ENCODE measurements at places on chromosomes 5 and 9.

- no peak for DNase-seq
Observed at GRCh38 chr9:116504893-116505480, 182.1 kb upstream of the TRIM32 start.

DNA sequence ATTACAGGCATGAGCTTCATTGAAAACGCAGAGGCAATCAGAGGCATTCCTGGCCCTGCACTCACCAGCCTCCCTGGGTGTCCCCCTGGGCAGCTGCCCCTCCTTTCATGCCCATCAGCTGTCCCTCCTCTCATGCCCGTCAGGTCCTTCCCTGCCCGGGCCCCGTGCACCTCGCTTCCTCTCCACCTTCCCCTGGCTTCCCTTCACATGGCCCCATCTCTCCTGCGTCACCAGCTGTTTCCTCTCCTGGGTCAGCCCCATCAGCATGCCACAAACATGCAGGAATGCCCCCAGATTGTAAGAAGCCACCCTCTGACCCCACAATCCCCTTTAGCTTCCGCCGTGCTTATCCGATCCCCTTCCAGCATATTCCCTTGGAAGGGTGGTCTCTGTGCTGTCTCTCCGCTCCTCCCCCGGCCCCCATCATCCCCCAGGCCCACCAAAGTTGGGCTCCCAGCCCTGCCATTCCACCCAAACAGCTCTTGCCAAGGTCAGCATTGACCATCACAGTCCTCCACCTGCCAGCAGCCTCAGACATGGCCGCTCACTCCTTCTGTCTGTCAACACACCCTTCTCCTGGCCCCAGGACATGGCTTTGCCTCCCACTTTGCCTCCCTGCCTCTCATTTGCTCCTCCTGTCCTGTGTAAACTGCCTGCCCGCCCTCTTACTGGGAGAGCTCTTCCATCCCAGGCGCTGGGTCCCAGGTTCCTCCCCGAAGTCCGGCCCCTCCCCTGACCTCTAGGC is 98.6 kb upstream of the IER5L start:
- no peak for DNase-seq

DNA sequence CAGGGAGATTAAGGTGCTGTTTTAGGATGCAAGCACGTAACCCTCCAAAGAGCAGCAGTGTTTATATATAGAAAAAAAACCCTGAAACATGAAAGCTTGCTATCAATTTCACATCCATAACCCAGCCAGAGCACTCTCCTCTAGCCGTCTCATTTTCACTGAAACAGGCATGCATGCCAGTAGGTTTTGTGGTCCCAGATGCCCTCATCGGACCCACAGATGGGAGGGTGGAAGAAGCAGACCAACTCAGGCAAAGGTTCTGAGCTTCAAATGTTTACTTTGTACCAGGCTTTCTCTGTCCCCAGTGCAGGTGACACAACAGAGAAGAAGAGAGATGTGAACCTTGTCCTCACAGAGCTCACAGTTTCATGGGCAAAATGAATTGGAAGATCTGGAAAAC is 127.4 kb upstream of the ATP10B start:
- no peak for DNase-seq

- no peak for DNase-seq
Observed at GRCh38 chr9:13279284-13280141, at the start of gene MPDZ. MPDZ (minus strand) TSS chr9:13279692; CDS start chr9:13250315, 29,377 bp downstream.

GRCh38 chr9:5361326-5362010 is 21.8 kb upstream of the RLN1 start:
- DNase-seq = no peak

DNA sequence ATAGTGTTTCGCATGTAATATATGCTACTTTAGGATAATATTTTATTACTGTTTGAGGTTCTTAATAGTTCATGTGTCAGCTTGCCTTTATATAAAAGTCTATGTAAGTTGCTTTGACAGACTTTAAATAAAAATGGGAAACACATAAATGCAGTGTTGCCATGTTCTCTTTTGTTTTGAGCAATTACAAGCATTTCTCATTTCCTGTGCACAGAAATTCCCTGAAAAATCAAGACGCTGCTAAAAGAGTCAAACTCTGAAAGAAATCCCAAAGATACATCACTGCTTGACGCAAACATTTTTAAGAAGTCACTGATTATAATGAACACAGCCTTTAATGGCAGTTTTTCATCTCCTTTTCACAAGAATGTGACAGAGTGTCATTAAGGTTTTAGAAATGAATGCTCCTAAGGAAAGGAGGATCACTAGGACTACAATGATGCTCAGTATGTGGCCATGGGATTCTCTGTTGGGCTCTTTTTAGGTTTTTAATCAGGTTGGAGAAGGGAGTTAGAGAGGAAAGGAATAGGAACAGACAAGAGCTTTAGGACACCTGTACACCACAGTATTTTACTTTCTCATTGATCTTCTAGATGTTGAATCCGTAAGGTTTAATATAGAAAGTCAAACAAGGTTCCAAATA is 29.4 kb downstream of the ZCCHC7 start:
- DNase-seq = no peak

GRCh38 chr5:174623433-174624019 is 100.9 kb upstream of the MSX2 start:
- DNase-seq = no peak

- DNase-seq = no peak
Observed at GRCh38 chr5:169050146-169050571, 250.8 kb downstream of the SLIT3 start.

DNA sequence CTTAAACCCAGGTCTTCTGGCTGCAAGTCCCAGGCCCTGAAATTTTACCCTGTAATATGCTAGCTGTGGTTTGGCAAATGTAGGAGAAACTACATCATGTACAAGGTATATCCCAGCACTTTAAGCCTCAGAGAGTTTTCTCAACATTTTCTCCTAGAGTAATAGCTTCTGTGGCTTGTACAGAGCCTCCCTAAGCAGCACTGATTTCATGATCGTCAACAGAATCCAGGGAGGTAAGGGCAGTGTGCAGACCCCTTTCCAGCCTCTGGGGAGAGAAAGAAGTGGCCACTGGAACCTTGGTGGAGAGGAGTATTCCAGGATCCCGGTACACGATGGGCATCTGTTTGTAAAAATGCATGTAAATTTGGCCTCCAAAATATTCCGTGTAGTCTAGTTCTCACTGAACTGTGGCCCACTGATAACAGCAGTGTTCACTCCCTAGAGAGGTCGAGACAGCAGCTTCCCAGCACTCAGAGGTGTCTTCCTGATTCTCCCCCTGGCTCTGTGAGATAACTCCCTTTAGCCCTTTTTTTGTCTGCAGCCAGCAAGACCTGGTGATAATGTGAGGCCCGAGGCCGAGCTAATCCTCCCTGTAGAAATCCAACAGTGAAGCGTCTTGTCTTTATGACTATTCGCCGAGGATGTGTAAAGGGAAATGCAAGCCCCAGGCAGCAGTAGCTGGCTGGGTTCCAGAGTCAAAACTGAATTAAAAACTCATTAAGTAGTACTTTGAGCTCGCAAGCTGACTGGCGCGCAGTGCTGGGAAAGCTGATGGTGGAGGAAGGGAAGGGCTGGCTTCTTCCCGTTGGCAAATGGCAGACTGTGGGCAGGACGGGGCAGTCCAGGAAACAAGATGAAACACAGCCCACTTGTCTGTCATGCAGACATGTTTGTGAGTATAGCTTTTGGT is 59.0 kb downstream of the MAP1B start:
- DNase-seq = no peak

- no peak for DNase-seq
Observed at GRCh38 chr9:33139421-33140228, 27.5 kb downstream of the B4GALT1 start.

DNA sequence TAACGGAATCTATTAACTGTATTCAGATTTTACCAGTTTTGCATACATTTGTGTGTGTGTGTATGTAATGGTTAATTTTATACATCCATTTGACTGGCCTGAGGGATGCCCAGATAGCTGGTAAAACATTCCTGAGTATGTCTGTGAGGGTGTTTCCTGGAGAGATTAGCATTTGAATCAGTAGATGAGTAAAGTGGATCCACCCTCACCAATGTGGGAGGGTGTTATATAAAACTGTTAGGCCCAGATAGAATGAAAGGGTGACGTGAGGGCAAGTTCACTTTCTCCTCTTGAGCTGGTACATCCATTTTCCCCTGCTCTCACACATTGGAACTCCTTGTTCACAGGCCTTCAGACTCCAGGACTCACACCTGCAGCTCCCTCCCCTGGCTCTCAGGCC is 88.7 kb downstream of the EMB start:
- DNase-seq = no peak

DNA sequence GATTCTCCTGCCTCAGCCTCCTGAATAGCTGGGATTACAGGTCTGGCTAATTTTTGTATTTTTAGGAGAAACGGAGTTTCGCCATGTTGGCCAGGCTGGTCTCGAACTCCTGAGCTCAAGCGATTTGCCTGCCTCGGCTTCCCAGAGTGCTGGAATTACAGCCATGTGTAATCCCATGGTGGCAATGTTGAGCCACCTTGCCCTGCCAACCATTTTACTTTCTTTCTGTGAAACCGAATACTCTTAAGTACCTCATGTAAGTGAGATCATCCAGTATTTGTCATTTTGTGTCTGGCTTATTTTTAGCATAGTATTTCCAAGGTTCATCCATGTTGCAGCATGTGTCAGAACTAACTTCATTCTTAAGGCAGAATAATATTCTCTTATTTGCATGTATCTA is 8.2 kb downstream of the PRRC2B start:
- DNase-seq = no peak

DNA sequence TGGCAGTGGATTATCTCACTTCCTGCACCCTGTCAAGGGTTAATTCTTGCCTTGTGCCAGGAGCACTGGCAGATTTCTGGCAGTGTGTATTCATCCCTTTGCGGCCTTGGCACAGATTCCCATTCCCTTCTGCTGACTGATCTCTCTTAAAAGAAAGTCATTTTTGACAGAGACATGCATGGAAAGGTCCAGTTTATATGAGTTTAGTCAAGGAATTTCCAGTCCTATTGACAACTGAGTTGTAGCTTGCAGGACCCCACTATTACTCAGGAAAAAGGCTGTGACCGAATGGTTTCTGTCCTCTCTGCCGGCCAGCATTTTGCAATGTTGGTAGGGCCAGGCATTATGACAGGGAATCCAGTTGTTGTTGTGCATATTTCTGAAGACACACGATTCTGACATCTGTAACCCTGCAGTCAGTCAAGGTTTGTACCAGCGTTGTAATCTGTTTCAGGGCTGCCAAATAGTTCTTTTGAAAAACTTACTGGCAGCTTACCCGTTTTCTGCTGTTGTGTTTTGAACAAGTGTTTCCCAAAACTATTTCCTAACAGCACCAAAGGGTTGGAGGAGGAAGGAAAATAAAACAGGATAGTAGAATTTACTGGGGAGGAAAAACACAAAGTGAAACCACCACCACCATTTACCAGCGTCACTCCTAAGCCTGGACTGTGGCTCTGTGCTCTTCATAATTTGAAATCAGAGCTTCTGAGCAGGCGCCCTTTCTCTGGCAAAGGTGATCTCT is 243.4 kb upstream of the KLF4 start:
- no peak for DNase-seq

DNA sequence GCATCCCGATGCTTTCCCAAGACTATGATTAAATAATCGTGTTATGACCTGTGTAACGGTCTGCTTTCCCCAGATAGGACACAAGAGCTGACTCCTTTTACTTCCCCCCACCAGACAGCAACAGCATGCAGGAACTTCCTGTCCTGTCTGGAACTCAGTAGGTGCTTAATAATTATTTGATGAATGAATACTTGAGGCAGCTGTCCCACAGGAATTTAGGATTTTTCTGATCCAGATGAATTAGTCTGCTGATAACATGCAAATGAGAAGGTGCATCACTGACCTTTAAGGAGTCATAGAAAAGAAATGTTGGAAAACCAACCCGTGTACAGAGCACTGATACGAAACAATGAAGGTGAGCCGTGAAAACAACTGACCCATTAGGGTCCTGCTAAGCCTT is 12.2 kb downstream of the RNF130 start:
- DNase-seq = no peak

- no peak for DNase-seq
Observed at GRCh38 chr9:14215614-14216013, 98.3 kb downstream of the NFIB start.

DNA sequence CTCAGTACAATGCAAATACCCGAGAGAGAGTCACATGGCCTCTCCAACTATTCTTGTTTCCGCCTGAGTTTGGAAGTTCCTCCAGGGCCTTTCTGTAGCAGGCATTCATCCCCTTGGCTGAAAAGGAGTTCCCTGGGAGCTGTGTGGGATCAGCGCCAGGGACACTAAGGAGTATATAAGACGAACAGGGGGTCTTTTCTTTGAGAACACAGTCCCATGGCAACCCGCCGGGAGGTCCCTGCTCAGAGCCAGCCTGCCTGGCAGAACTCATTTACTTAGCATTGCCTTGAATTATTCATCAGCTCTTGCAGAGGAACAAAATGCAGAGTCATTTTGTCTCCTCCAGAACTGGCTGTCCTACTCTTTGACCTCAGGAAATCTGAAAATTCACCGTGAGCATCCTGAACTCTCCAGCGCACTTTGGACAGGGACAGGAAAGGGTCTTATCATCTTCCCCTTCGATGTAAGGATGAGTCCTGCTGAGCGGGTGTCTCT is 120.4 kb upstream of the OSMR start:
- DNase-seq = no peak

GRCh38 chr5:128649192-128649591 is 111.1 kb upstream of the FBN2 start:
- no peak for DNase-seq

- no peak for DNase-seq
Observed at GRCh38 chr5:80036615-80037014, 1.5 kb downstream of the THBS4 start.

DNA sequence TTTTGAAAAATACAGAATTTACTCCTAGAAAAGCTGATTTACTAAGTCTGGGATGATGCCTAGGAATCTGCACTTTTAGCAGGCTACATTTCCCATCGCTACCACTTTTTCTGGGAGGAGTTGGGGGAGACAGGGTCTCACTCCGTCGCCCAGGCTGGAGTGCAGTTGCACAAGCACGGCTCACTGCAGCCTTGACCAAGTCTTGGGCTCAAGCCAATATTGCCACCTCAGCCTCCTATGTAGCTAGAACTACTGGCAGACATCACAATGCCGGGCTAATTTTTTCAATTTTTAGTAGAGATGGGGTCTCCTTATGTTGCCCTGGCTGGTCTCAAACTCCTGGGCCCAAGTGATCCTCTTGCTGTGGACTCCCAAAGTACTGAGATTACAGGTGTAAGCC is 85.9 kb downstream of the NR6A1 start:
- DNase-seq = no peak

DNA sequence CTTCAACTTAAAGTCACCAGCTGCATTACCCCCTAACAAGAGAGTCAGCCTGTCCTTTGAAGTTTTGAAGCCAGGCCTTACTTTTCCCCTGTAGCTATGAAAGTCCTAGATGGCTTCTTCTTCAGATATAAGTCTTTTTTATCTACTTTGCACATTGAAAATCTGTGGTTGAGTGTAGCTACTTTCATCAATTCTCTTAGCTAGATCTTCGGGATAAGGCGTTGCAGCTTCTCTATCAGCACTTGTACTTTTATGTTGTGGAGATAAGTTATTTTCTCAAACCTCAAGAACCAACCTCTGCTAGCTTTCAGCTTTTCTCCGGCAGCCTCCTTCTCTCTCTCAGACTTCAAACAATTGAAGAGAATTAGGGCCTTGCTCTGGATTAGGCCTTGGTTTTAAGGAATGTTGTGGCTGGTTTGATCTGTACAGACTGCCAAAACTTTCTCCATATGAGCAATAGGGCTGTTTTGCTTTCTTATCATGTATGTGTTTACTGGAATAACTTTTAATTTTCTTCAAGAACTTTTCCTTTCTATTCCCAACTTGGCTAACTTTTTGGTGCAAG is 21.6 kb downstream of the CATSPER3 start:
- no peak for DNase-seq

All from OCI-LY7 (cell line).